Activated CD4-positive, alpha-beta memory T cell treated with anti-CD3 and anti-CD28 coated beads, Interleukin-2, amount 10 ng/mL, durations not matched to agents 7 days and 5 days (primary cell): ENCODE measurements at places on chromosomes 2 and 18. TPM values are rescaled to one million over a fixed set of nuclear protein-coding genes. Genes with fewer than 3 reads are reported as not detected.

CHRND gene
- not detected for total RNA-seq

- peak; percentile 26 for DNase-seq
Measured at GRCh38 chr2:12556762-12557161, 160.0 kb upstream of the TRIB2 start.

EFEMP1 gene
- not detected for total RNA-seq

SULT1C2 gene
- total RNA-seq, result not detected
